ENCODE measurements at places on chromosomes 7 and 10.

- peak; percentile 2 for DNase-seq
Observed at GRCh38 chr10:114304571-114305421, 65.7 kb downstream of the VWA2 start.

- DNase-seq = no peak
Observed at GRCh38 chr10:48981310-48981907, 41.8 kb upstream of the LRRC18 start.

- peak; percentile 19 for DNase-seq
Observed at GRCh38 chr7:32357535-32358277, 132.5 kb downstream of the LSM5 start.

DNA sequence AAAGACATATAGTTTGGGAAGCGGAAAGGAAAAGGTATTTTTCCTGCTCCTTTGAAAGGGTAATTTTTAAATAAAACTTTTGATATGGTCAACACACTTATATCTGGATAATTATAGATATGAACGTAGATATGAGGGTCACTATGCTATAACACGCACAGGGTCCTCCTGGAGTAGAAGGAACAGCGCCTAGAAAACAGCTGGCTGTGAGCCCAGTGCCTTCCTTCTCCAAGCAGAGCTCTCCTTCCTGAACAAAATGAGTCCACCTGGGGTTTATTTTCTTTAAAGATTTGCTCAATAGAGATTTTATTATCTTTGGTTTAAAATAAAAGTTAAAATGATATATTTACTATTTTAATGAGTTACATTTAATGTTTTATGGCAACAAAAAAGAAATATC lies 13.1 kb downstream of the STEAP1 start:
- no peak for DNase-seq

DNA sequence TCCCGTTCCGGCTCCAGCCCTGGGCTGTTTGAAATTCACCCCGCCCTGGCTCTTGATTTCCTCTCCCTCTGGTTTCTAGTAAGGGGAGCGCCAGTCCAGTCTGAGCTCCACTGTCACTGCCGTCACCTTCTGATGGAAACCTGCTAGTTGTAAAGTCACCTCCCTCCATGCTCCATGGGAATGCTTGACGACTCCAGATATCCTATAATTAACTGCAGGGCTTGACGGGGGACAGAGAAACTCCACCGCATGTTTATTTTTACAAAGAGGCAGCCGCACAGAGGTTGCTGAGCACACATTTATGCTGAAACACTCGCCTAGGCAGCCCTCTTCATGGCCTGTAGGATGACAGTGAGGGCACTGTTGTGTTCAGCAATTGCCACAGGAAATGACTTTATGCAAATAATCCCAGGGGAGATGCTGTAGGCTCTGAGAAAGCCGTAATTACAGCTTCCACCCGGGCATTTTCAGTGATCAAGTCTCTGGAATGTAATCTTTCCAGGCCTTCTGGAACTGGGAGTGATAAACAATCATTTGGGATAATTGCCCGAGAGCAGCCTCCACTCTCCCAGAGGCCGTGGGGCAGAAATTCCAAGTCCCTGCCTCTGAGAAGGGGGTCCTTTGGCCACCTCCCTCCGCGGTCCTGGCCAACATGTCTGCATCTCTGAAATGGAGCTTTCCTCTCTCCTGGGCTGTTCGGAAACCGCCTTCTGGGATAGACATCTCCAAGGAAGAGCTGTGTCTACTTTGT lies 300.5 kb downstream of the KLF6 start:
- no peak for DNase-seq
